ENCODE measurements at places on chromosomes 2 and 18. TPM values are rescaled to one million over a fixed set of nuclear protein-coding genes. Genes with fewer than 3 reads are reported as not detected.

DNA sequence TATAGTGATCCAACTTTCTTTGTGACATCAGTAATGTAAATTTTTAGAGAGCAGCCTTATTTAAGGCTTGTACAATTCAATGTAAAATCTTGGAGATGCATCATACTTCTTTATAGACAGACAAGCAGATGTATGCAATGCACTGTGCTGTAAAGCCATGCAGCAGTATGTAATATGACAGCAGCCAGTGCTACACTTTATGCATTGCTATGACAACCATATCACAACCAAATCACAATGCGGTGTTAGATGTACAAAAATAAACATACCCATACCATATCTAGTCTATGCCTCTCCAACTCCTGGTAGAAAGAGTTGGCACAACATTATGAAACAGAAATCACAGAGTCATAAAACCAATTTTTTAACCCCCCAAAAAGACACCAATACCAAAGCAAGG, 110.3 kb upstream of the WDSUB1 start:
- no peak for DNase-seq

DNA sequence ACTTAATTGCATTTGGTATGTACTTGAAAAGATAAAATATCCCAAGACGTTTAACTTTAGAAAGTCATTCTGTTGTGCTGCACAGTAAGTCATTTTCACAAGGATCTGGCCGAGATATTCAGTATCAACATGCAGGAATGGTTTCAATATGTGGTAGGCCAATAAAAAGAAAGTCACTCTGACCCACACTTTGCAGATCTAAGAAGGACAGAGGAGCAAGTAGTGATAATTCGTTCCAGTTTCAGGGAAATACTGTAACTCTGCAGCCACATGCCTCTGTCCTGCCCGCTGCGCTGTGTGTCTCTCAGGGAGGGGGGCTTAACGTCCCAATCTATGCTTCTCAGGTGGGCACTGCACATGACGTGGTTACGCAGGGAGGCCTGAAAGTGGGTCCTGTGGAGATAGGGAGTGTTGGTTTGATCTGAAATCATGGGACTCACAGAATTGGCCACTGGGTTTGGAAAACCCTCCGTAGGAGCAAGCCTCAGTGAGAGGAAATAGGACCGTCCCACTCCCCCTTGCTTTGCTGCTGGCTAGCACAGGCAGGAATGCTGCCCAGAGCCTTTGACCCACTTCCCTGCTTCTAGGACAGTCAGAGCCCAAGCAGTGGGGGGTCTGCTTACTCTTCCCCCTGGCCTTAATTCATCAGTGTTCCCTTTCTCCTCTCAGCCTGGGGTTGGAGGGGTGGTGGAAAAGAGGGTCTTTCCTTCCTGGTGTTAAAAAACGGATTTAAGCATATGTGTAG, 314.7 kb upstream of the SPRED2 start:
- DNase-seq, result no peak

The CNRIP1 gene
- total RNA-seq, result 34.9 TPM

GRCh38 chr2:40558761-40559160, 106.9 kb upstream of the SLC8A1 start:
- DNase-seq, result no peak

DNA sequence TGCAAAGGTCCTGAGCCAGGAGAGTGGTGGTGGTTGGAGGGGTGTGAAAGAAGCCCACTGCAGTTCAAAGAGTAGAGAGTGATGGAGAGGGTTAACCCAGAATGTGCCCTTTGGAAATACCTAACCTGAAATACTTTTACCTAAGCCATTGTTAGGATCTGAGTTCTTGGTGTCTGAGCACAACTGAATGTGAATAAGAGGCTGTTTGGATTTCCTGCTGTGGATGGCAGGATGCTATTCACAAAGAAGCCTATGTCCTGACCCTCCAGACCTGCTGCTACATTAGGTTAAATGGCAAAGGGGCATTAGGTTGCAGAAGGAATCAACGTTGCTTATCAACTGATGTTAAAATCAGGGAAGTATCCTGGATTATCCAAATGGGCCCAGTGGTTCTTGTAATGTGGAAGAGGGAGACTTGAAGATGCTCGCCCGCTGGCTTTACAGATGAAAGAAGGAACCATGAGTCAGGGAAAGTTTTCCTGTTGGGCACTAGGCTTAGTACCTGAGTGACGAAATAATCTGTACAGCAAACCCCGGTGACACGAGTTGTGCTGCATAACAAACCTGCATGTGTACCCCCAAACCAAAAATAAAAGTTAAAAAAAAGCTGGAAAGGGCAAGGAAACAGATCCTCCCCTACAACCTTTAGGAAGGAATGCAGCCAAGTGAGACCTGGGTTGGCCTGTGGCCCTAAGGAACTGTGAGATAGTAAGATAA, 27.2 kb downstream of the ITGA6 start:
- DNase-seq, result no peak

DNA sequence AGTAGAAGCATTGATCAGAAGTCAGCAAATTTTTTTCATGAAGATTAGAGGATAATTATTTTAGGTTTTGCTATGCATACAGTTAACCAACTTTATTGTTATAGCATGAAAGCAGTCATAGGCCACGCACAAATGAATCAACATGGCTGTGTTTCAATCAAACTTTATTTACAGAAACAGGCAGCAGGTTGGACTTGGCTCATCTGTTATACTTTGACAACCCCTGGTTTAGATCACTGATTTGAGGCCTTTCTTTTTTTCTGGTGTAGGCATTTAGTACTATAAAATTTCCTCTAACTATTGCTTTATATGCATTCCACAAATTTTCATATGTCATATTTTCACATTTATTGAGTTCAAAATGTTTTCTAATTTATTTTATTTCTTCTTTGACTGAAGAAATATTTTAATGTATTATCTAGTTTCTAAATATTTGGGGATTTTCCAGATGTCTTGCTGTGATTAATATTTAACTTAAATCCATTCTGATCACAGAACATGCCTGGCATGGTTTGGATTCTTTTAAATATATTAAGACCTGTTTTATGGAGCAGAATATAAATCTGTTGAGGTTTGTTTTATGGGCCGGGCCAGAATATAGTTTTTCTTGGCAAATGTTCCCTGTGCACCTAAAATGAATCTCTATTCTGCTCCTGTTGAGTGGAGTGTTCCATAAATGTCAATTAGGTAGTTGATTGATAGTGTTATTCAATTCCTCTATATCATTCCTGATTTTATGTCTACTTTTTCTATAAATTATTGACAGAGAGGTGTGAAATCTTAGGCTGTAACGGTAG, 116.3 kb upstream of the KLHL29 start:
- no peak for DNase-seq

The TLX2 gene
- total RNA-seq, result 0.55 TPM

The ATP6V1B1 gene
- total RNA-seq, result 2.5 TPM

DNA sequence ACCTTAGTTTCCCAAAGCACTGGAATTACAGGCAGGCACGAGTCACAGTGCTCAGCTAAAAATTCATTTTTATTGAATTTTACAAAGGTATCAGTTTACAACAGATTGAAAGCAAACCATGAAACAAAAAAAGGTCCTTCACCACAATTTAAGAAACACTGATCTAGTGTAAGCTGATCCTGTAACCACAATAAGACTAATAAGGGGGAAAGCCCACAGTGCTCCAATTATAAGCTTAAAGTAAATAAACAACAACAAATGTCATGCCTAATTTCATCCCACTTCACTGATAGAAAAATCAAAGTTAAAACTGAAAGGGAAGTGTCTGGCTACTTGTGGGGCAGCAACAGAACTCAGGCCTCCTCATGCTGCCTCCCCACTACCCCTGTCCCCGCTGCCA, 49.2 kb downstream of the ICA1L start:
- no peak for DNase-seq

DNA sequence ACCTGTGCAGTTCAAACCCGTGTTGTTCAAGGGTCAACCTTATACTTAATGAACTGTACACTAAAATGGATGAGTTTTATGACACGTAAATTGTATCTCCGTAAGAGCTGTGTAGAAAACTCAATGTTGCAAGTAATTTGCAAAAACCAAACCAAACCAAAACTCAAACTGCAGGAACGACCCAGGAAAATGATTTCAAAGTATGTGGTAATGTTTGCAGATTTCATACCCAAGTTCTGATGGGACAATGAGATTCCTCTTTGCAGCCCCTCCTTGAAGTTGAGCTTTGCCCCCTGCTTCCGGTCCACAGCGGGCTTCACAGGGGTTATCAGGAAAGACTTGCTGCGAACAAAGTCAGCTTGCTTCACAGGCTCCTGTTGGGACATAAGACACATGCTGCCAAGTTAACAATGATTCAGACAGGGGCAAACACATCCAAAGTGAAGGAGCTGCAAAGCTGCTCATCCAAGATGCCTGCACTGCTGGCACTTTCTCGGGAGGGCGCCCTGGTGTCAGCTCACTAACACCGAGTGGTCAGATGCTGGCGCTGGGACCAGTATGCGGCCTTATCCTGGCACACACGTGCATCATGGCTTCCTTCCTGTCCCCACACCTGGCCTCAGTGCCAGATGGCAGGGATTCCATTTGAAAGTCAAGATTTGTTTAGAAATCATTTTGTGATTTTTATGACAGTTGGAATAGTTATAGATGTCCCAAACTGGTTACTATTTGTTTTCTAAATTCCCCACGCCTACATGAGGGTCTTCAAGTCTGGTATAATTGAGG, 65.2 kb upstream of the MGAT4A start:
- no peak for DNase-seq

DNA sequence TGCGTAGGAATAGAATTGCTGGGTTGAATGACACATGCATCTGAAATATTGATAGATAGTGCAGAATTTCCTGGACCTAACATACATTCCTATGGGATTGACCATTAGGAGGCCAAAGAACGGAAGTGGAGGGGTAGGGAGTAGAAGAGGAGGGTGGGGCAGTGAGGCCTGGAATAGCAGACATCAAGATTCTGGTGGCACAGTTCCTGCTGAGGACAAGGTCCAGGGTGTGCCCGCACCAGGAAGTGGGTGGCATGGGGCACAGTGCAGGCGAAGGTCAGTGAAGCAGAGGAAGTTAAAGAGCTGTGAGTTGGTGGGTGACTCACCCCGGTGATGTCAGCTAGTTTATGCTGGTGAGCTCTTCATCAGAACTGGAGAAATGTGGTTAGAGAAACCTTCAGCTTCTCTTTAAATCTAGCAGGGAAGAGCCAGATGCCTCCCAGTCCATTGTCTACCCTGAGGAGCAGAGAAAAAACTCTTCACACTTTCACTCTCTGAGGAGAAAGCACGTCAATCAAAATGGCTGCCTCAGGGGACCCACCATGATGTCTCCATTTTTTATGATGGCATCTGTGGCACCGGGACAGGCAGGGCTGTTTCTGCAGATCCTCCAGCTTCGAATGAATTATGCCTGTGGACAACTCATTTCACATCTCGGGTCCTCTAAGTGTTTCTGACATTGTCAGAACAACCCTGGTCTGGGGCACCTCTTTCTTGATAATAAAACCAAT, 55.9 kb upstream of the CTLA4 start:
- DNase-seq, result peak; percentile 8

The NCL gene
- 282 TPM for total RNA-seq

The ALK gene
- 4.8 TPM for total RNA-seq

The C1QL2 gene
- not detected for total RNA-seq

DNA sequence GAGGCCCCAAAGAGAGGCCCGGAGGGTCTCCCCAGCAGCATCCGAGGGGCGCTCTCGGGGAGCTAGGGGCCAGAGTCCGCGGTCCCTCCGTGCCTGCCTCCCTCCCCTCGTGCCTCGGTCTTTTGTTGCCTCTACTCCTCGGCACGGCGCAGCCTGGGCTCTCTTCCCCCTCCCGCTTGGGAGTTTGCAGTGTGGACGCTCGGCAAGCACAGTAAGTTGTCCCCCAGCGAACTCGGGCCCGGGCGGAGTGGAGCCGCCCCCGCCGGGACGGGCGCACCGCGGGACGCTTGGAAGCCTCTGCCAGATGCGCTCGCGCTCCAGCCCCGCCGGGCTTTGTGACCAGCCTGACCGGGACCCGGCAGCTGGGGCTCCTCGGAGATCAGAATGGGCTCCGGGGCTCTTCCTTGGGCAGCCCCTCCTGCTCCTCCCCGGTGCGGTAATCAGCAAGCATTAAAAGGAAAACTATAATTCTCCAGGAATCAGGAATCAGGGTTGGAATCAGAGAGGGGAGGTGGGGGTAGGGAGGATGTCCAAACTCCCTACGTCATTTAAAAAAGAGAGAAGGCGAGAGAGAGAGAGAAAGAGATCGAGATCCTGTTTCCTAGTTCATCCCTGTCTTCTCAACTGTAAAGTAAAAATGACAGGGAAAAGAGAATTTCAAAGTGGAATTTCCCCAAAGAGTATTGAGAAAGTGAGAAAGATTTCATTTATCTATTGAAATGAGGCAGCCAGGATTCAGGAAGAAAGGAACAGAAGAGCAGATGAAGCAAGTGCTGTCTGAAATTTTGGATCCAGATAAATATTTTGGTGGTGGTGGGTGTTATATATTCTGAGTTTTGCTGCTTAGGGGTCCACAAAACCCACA, 786 bp upstream of the TMEM200C start:
- DNase-seq, result no peak

DNA sequence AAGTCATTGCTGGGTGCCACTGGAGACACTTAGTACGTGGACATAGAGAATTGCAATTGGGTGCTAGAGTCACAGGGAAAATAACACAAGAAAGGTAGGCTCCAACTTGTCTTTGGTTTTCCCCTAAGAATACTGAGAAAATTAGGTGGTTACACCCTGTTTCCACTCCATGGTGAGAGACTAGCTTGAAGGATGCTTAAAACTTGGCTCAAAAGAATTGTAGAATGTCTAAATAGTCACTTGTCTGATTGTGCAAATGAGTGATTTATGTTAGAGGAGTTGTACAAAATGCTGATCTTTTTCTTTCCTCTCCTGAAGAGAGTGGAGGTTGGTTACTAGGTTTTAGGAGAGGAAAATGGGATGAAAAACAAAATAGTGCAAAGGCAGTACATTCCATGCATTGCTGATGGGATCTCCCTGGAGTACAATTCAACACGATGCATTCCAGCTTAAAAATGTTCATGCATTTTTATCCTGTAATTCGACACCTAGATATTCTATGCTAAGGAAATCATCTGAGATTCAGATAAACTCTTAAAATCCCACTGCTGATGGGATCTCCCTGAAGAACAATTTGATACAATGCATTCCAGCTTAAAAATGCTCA, 2.2 kb upstream of the SERPINB12 start:
- no peak for DNase-seq

The DSC2 gene
- total RNA-seq, result 0.29 TPM

The UGT1A4 gene
- total RNA-seq, result not detected

- no peak for DNase-seq
These were observed 11.3 kb downstream of the KCTD18 start for GRCh38 chr2:200498402-200499162.

DNA sequence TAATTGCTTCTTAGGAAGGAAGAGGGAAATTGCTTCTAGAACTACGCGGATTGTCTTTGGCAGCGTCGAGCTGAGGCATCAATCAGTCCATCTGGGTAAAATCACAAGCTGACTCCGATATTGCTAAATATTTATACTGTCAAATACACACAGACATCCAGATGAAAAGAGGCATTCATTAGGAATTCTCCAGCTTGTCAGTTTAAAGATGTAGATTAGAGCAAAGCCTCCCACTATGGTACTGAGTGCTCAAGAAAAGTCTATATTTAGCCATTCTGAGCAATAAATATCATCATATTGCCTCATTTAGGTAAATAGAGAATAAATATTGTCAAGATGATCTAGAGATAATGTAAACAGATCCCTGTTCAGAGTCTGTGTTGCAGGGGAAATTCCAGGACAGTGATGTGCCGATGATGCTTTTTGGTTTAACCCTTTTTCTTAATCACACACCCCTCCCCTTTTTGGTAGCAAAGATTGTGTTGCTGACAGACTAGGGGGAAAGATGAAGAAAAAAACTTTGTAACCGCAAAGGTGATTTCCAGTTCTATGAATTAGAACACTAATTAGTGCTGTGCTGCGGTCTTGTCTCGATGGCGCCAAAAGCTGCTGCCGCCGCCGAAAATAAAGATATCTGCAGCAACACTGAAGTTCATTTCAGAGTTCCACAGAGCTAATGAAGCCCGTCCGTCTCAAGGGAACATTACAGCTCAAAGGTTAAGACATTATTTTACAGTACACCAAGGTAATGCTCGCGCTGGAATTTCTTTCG, 171.8 kb downstream of the PTGR3 start:
- no peak for DNase-seq

Data from SK-MEL-5 (cell line).